ENCODE measurements at places on chromosomes 13 and 19.

DNA sequence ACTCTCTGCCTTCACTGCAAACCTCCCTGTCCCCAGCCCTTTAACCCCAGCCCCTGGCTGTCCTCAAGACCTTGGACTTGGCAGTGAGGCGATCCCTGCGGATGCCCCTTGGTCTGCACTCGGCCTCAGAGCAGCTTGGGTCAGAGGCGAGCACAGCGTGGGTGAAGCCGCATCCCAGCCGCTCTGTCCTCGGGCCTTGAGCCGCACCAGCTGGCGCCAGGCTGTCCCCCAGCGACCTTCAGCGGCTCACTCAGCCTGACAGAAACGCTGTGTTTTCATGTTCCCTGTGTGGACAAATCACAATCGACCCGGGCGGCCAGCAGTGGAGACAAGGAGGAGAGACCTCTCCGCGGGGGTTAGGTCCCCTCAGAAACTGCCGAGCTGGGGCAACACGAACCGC lies 52.0 kb downstream of the GNG7 start:
- no peak for DNase-seq

DNA sequence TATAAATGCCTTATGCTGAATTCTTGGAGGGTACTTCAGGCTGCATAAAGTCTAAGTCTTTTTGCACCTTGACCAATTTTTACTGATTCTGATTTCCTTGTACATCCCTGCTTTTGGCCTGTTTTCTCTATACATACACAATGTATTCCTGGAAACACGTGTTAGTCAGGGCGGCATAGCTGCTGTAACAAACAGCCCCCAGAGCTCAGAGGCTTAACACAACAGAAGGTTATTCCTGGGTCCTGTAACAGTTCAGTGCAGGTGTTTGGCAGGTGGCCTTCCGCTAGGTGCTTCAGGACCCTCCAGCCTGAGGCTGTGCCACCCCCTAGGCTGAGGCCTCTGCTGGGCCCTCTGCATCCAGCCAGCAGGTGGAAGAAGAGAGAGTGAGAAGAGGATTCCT lies 82.9 kb downstream of the ZAR1L start:
- DNase-seq = no peak

DNA sequence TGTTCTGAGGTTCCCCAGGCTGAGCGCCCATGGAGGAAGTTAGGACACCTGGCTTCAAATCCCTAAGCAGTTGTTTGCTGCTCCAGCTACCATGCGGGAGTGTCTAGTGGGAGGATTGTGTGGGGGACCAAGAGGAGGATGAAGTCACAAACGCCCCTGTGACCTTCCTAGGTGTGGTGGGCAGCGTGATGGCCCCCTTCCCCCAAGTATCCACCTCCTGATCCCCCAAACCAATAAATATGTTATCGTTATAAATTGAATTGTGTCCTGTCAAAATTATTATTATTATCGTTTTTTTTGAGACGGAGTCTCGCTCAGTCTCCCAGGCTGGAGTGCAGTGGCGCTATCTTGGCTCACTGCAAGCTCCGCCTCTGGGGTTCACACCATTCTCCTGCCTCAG lies at the start of gene SLC25A41:
SLC25A41 (minus strand) TSS at position 101 of the 400 bp plus-strand sequence; CDS start at position 31, 70 bp downstream.
- no peak for DNase-seq

DNA sequence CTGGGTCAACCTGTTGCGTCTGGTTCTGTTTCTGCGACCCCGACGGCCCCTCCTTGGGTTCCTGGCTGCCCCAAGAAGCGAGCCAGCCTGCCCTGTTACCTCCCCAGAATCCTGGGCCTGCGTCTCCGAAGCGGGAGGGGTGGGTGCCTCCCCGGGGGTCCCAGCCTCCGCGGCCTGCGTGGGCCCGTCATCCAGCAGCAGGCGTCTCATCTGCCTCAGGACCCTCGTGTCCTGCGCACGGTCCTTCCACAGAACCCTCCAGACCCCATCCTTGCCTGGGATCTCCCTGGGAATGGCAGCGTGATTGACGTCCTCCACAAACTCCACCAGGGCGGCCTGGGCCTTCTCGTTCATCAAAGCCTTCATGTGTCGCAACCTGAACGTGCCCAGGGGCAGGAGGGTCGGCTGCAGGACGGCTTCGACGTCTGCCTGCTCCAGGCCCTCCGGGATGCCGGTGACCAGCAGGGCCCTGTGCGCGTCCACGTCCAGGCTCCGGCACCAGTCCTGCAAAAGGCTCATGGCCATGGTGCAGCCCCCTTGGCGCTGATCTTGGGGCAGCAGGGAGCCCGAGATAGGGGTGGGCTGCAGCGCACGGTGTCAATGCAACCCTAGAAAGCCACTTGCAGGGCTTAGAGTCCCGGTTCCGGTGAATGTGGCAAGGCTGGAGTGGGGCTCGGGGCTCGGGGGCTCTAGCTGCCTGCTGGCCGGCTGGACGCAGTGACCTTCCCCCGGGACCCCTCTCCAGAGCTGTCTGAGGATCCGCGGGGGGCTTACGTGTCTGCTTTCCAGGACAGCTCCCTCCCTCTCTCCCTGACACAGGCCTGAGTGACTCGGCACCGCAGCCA lies 504 bp downstream of the PNMA8B start:
- DNase-seq = no peak

DNA sequence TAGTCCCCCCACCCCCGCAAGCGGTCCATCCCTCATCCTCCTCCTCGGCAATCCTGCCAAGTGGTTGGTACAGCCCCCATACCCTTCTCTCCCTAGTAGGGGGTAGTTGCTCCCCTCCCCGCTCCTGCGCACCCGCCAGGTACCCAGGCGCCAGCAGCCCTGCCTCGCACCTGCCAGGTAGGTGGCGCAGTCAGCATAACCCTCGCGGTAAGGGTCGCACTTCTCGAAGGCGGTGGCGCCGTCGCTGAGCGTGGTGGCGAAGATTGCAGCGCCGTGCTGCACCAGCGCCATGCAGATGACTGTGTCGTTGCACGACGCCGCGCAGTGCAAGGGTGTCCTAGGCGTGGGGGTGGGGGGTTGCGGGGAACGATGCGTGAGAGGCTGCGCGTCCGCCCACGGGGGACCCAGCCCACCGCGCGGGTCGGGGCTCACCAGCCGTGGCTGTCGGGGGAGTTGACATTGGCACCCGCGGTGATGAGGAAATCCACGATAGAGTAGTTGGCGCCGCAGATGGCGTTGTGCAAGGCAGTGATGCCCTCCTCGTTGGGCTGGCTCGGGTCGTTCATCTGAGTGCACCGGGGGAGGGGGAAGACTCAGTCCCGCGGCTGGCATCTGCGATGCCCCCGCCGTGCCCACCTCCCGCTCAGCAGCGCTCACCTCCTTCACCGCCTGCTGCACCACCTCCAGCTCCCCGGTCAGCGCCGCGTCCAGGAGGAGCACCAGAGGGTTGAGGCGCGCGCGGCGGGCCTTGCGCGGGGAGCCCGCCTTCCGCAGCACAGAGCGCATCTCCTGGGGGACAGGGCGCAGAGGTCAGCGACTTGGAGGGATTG lies 15.2 kb upstream of the ERCC2 start:
- no peak for DNase-seq

- peak; percentile 38 for DNase-seq
Observed at GRCh38 chr13:40031031-40031430, 375.6 kb downstream of the COG6 start.

DNA sequence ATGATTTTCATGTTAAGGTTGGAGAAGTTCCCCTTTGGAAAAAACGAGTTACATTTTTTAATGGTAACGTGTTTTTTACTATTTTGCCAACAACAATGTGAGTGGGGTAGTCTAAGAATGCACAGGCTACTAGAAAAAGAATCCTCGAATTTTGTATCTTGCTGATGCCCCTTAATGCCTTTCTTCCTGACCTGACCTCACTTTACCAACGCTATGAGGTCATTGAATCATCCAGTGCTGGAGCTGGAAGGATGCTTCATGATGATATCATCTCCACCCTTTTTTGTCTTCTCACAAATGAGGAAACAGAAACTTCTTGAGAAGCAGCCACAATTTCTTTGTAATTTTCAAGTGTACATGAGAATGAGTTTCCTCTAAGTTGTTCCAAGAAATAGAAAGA lies 8.2 kb upstream of the UBL3 start:
- no peak for DNase-seq

DNA sequence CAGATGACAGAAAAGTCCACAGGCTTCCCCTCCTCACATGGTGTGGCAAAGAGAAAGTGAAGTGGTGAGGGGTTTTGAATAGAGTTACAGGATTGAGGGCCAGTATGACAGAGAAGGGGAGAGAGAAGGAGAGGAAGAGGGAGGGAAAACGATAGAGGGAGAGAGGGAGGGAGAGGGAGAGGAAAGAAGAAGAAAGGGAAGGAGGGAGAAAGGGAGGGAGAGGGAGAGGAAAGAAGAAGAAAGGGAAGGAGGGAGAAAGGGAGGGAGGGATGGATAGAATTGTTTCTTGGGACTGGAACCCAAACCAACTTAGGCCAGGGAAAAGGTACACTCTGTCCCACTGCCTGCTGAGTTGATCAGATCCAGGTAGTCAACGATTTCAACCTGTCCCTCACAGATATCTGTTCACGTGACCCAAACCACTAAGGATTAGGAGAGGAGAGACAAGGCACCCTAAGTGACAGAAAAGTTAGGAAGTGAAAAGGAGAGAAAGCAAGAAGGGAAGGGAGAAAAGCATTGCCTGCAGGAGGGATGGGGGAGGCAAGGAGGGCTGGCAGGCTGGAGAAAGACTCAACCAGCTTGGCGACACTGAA lies 8.1 kb upstream of the IGFL3 start:
- DNase-seq = no peak

DNA sequence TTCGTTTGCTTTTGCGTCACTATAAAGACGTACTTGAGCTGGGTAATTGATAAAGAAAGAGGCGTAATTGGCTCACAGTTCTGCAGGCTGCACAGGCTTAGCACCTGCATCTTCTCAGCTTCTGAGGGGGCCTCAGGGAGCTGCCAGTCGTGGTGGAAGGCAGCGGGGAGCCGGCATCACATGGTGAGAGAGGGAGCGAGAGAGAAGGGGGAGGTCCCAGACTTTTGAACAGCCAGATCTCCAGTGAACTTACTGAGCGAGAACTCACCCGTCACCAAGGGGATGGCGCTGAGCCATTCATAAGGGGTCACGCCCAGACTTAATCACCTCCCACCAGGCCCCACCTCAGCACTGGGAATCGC lies 58.7 kb upstream of the F7 start:
- no peak for DNase-seq

GRCh38 chr13:21079761-21080592 lies 18.6 kb upstream of the LATS2 start:
- peak; percentile 90 for DNase-seq

GRCh38 chr19:38543807-38544568 lies 73.8 kb downstream of the MAP4K1 start:
- peak; percentile 79 for DNase-seq

DNA sequence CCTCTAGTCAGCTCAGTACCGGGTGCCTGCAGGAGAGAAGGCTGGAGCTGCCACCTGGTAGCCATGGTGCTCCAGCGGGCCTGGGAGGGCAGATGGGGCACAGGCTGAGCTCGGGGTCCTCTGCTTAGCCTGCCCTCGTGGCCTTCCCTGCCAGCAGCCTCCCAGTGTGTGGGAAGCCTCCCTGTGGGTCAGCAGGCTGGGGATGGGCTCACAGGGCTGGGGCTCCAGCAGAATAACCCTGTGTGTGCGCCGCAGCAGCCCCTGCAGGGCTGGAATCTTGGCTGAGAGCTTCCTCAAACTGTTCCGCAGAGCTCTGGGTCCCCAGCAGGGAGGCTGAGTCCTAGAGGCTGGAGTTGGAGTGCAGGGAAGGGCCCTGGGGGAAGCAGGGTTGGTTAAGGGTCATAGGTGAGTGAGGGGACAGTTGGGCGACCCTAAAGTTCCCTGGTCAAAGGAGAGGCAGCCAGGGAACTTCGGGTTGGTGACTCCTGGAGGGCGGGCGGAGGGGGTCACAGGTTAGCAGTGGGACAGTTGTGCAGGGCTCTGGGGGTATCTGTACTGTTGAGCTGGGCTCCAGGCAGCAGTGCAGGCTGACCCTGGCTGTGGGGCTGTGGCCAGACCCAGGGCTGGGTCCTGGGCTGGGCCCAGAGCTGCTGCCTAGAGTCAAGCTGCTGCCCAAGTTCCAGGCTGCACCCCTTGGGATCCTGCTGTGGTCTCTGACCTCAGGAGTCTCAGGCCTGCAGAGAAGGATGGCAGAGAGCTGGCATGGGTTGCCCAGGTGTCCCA lies 14.0 kb downstream of the ARHGAP33 start:
- no peak for DNase-seq

DNA sequence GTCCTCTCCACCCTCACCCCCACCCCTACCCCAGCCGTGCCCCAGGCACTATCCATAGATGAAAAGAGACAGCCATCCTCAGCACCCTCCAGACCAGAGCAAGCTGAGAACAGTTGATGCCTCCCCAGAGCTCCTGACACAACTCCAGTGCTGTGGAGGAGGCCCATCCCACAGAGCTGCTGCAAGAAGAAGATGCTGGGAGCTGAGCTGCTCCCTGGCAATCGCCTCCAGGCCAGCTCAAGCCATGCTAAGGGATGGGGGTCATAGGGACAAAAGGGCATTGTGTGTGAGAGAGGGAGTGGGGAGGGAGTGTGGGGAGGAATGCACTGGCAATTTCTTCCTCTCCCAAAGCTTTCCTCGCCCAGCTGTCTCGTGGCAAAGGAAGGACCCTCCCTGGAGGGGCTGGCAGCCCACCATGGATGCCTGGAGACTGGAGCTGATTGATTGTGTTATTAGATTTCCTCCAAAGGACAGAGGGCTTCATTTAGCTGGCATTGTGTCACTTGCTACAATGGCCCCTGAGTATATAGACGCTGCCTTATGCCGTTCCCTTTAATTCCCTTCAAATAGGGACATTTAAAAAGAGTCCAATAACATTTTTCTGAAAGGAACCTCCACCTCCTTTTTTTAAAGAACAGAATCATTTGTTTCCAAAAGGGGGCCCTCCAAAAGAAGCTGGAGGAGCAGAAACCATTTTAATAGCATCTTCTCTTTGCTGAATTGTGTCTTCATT lies 476.4 kb downstream of the FOXO1 start:
- DNase-seq = no peak

DNA sequence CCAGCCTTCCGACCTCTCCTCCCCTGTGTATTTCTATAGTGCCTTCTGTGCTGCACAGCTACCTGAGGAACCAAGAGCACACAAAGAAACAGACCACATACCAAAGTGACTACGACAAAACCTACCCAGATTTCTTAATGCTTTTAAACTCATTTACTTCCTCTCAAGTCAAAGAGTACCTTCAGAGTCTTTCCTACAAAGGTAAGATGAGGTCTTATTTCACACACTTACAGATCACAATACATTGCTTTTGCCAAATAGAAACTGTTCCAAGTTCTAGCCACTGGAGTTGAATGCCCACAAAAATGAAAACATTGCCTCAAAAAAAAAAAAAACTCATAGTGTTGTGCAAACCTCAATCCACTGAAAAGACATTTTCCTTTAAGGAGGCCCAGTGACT lies 36.4 kb downstream of the TEX26 start:
- peak; percentile 25 for DNase-seq

DNA sequence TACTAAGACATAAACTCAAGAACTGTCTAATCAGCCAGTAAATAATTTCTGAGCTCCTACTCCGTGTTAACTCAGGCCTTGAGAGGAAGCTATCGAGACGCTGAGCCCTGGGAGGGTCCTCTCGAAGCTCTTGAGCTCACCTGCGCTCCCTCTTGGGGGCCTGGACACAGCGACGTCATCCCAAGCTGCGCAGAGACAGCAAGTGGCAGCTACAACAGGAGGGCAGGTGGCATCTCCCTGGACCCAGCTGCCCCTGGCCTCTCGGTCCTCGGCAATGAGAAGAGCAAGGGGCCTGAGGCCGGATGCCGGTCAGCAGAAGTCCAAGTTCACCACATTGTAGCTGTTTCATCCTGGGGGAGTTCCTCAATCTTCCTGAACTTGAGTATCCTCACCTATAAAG lies 30.5 kb upstream of the TUBGCP3 start:
- no peak for DNase-seq
